ENCODE measurements at places on chromosomes 11 and 22. TPM values are rescaled to one million over a fixed set of nuclear protein-coding genes. Genes with fewer than 3 reads are reported as not detected.

CHST1 gene
- 19.0 TPM for total RNA-seq

RAB38 gene
- 2.7 TPM for total RNA-seq

MACROD1 gene
- 32.9 TPM for total RNA-seq

IFT27 gene
- 14.2 TPM for total RNA-seq

UBQLNL gene
- total RNA-seq = under 0.01 TPM

SCGB2A2 gene
- not detected for total RNA-seq

TRIM34 gene
- 14.8 TPM for total RNA-seq

MRGPRX1 gene
- total RNA-seq = not detected

CCDC15 gene
- 1.6 TPM for total RNA-seq

MMP11 gene
- 8.6 TPM for total RNA-seq

SPATA19 gene
- not detected for total RNA-seq

GVQW3 gene
- 2.1 TPM for total RNA-seq

SIK2 gene
- 4.4 TPM for total RNA-seq

ART1 gene
- total RNA-seq = not detected

CUL5 gene
- total RNA-seq = 34.4 TPM

BTBD18 gene
- total RNA-seq = not detected

UBQLN3 gene
- total RNA-seq = not detected

RTN4RL2 gene
- under 0.01 TPM for total RNA-seq

NRXN2 gene
- total RNA-seq = 0.09 TPM

RASD2 gene
- total RNA-seq = under 0.01 TPM

OR5D14 gene
- not detected for total RNA-seq

MUC6 gene
- not detected for total RNA-seq

SMTNL1 gene
- not detected for total RNA-seq
